Natural killer cell (primary cell): ENCODE measurements at places on chromosomes 1 and 21.

DNA sequence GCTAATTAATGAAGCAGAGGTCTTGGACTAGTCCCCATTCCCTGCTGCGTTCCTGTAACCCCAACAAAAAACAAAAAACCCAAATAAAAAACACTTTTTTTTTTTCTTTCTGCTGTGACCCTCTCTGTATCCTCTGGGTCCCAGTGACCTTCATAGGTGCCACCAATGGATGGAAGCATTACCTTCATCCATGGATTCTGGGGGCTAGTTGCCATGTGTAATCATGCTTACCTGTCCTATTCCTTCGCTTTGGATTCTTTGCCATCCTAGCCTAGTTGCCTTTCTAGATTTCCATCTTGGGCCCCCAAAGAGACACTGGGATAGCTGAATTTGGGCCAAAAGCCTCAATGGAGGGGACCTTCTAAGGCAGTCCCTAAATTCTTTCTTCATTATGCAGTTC is 1208.7 kb downstream of the BRINP3 start:
- DNase-seq = no peak

- DNase-seq = peak; percentile 15
Observed at GRCh38 chr1:150627826-150628410, 1.5 kb downstream of the ENSA start.

- DNase-seq = no peak
Observed at GRCh38 chr1:11590395-11590794, 63.8 kb downstream of the FBXO2 start.

- no peak for DNase-seq
Observed at GRCh38 chr1:231108516-231109302, 53.1 kb upstream of the TRIM67 start.

- DNase-seq = no peak
Observed at GRCh38 chr1:29145739-29146437, 22.2 kb upstream of the TMEM200B start.

DNA sequence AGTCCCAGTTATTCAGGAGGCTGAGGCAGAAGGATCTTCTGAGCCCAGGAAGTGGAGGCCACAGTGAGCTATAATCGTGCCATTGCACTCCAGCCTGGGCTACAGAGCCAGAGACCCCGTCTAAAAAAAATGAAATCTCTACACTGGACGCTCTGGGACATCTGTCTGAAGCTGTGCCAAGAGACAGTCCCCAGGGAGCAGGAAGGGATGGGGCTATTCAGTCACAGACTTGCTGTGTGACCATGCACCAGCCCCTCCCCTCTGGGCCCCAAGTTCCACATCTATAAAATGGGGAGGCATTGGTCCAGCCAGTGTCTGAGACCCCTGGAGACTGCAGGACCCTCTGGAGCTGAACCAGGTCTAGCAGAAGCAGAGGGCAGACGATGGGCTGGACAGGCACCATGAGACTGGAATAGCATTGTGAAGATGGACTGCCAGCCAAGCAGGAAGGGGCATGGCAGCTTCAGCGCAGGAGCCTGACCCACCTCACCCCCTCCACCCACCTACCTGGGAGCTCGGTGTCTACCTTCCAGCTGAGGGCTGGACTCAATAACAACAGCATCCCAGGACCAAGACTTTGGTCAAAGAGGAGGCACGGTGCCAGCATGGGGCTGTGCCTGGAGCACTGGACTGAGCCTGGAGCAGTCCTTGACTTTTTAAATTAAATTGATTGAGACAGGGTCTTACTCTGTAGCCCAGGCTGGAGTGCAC is 1.4 kb downstream of the TMEM54 start:
- no peak for DNase-seq

DNA sequence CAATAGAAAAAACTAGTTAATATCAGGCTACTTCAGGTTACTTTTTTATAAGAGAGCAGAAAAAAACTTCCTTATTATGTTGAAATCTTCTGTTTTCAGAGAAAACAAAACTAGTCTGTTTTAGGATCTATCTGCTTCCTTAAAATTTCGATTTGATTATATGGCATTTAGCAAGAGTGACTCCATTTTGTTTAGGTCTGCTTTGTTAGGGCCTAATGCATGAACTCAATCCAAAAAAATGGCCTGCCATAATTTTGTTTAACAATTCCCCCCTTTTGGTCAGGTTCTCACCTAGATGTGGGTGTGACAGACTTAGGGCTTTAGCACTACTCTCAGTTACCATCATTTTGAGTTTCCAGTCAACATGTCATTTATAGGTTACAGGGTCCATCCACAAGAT is 89.8 kb upstream of the GNG12 start:
- DNase-seq = no peak

DNA sequence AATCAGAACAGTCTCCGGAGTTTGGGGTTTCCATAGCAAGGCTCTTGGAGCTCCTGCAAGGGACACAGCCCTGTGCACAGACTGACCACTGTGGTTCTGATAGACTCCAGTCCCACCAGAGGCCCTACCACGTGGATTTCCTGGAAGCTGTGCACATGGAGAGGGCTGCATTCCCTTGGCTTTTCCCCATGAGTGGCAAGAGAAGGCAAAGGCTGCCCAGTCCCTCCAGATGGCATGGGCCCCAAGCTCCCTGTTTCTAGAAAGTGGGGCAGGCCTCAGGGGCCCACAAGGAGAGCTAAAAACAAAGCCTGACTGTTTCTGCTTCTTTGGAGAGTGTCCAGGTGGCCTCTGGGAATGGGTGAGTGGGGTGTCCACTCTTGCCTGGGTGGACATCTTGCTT is 87.5 kb downstream of the DDX20 start:
- DNase-seq = no peak

GRCh38 chr1:58908561-58909560 is 125.0 kb upstream of the JUN start:
- no peak for DNase-seq

- DNase-seq = no peak
Observed at GRCh38 chr1:110829955-110830553, 42.9 kb upstream of the CD53 start.

DNA sequence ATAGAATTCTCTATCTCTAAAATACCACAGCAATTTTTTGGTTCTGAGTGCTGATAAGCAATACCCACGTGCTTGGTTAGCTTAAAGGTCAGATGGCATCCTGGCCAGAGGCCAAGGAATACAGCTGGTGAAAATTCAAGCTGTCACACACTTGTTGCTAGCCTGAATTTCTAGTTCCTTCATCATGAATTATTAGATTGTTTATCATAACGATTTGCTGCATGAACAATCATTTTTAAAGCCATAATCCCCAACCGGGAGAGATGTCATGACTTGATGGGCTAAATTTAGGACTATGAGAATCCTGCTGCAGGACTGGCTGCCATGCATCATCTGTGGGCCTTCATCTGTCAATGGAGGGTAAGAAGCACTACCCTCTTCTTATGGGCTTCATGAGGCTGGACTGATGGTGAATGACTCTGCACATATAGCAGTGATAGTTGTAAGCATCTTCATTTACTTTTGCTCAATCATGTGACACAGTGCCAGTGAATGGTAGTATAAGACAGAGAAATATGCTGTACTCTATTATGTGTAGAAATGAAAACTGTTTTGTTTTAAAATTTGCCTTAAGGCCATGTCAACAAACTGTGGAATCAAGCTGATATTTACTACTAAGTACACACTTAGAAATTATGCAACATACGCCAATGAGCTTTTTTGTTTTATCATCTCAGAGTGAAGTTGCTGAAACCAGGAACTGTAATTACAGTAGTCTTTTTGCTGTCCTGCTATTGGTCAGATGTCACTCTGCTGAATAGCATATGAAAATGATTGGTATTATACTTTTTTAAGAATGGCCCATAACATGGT is 80.5 kb upstream of the RALGPS2 start:
- no peak for DNase-seq
